ENCODE measurements at places on chromosomes 6 and 20. TPM values are rescaled to one million over a fixed set of nuclear protein-coding genes. Genes with fewer than 3 reads are reported as not detected.

DNA sequence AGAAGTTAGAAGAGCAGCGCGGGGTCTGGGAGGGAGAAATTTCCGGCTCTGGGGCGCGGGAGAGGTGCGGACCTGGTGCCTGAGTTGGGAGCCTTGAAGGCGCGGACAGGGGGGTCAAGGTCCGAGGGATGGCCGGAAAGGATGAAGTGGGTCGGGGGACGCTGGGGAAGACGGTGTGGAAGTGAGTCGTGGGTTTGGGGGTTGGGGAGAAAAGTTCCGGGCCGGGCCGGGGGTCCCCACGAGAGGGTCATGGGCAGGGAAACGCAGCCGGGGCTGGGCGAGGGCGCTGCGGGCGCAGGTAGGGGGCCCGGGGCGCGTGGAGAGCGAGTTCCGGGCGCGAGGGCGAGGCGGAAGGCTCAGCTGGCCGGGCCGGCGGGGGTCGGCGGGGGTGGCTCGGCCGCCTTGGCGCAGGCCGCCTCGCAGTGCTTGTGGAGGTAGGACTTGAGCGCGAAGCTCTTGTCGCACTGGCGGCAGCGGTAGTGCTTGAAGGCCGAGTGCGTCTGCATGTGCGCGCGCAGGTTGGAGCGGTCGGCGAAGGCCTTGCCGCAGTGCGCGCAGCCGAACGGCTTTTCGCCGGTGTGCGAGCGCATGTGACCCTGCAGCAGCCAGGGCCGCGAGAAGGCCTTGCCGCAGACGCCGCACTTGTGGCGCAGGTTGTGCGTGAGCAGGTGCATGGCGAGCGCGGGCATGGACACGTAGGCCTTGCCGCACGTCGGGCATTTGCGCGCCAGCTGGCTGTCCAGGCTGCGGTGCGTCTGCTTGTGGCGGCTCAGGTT is 10.5 kb upstream of the SRXN1 start:
- H3K27ac ChIP-seq = no peak overlapping the region
- no peak for DNase-seq
- H3K4me3 ChIP-seq = no peak overlapping the region
- no peaks in the 10 kb centered on the region for H3K4me1 ChIP-seq
- no peaks in the 10 kb centered on the region for H3K36me3 ChIP-seq

- DNase-seq = no peak
- H3K4me3 ChIP-seq = no peak overlapping the region
- H3K4me1 ChIP-seq = no peaks in the 10 kb centered on the region
- no peaks in the 10 kb centered on the region for H3K36me3 ChIP-seq
- no peak overlapping the region for H3K27ac ChIP-seq
Observed at GRCh38 chr6:29744131-29744530, 20.9 kb downstream of the HLA-F start.

- H3K4me3 ChIP-seq = no peak overlapping the region
- H3K27ac ChIP-seq = no peak overlapping the region
- no peak for DNase-seq
- H3K36me3 ChIP-seq = no peaks in the 10 kb centered on the region
Observed at GRCh38 chr6:60687085-60687484, 1598.9 kb downstream of the KHDRBS2 start.

GRCh38 chr20:45104786-45105185 is 3.9 kb upstream of the KCNS1 start:
- no peaks in the 10 kb centered on the region for H3K27me3 ChIP-seq
- no peak overlapping the region for H3K4me3 ChIP-seq
- no peaks in the 10 kb centered on the region for H3K4me1 ChIP-seq
- no peak for DNase-seq
- no peaks in the 10 kb centered on the region for H3K36me3 ChIP-seq

DNA sequence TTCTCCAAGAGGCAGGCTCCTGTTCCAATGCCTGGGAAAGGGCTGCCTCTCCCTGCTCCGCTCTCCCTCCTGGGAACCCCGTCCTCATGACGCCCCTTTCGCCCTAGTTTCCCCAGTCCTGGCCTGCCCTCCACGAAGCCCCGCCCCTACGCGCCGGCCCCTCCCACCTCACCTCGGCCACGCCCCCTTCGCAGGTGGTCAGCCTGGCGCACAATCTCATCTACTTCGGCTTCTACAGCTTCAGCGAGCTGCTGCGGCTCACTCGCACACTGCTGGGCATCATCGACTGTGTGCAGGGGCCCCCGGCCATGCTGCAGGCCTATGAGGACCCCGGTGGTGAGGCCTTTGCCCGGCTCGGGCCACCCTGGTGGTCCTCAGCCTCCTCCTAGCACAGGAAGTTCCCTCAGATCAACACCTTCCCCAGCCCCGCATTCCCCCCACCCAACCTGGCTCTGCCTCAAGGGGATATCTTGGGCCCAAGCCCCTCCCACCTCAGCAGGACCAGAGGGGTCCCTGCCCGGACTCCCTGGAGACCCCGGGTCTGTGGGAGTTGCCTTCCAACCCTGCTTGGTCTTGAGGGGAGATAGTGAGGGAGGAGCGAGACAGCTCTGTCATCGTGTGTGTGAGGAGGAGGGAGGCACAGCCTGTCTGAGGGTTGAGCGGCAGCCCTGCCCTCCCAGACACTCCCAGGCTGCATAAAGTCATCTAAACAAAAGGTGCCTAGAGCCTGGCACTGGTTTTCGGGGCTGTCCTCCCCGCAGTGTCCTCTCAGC is 40.3 kb downstream of the UQCC2 start:
- no peaks in the 10 kb centered on the region for H3K4me1 ChIP-seq
- no peaks in the 10 kb centered on the region for H3K27me3 ChIP-seq
- H3K36me3 ChIP-seq = no peaks in the 10 kb centered on the region

- no peaks in the 10 kb centered on the region for H3K27me3 ChIP-seq
- no peak for DNase-seq
- H3K36me3 ChIP-seq = no peaks in the 10 kb centered on the region
- no peaks in the 10 kb centered on the region for H3K4me1 ChIP-seq
Observed at GRCh38 chr6:100247123-100247522, 217.6 kb downstream of the SIM1 start.

Gene PHACTR1
- 6.4 TPM for total RNA-seq

Measured in ovary (tissue), 10 donors.